ENCODE measurements at places on chromosomes 12 and 14. TPM values are rescaled to one million over a fixed set of nuclear protein-coding genes. Genes with fewer than 3 reads are reported as not detected.
A peak's percentile ranks its signal among the peaks of the same experiment; 100 is the strongest.

- peak; percentile 93 for DNase-seq
- H3K4me1 ChIP-seq, result peaks cover 73% of the 10 kb centered on the region
- H3K27ac ChIP-seq, result peak overlapping the region; percentile 92
These were observed 15.0 kb downstream of the KCTD10 start for GRCh38 chr12:109461846-109462756.

- H3K27me3 ChIP-seq, result no peaks in the 10 kb centered on the region
- no peaks in the 10 kb centered on the region for H3K36me3 ChIP-seq
- peak overlapping the region; percentile 96 for H3K27ac ChIP-seq
These were observed 82.0 kb upstream of the HMGA2 start for GRCh38 chr12:65742018-65743010.

DNA sequence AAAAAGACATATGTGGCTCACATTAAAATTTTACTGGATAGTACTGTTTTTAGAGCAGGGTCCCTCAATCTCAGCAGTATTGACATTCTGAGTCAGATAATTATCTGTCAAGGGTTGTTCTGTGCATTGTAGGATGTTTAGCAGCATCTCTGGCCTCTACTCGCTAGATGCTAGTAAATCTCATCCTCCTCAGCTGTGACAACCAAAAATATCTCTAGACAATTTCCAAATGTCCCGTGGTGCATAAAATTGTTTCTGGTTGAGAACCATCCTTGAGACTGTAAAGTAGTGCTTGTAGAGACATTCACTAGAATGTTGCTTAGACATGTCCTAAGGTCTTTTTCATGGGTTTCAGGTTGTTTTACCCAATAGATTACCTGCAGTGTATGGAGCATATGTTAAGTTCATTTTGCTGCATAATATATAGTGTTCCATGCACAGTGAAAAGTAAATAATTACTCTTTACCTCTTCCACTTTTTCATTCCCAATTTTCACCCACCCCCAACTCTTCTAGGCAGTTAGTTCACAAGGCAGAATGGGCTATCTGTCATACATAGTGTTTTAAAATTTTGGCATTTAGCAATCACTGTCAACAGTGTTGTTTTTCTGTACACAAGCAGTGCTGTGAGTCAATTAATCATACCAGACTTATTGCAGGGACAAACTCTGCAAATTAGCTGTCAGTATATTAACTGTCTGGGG, 200.2 kb upstream of the SLC38A2 start:
- no peak overlapping the region for H3K4me3 ChIP-seq
- no peaks in the 10 kb centered on the region for H3K27me3 ChIP-seq
- DNase-seq, result no peak
- no peaks in the 10 kb centered on the region for H3K4me1 ChIP-seq
- H3K27ac ChIP-seq, result no peak overlapping the region
- no peaks in the 10 kb centered on the region for H3K36me3 ChIP-seq

DNA sequence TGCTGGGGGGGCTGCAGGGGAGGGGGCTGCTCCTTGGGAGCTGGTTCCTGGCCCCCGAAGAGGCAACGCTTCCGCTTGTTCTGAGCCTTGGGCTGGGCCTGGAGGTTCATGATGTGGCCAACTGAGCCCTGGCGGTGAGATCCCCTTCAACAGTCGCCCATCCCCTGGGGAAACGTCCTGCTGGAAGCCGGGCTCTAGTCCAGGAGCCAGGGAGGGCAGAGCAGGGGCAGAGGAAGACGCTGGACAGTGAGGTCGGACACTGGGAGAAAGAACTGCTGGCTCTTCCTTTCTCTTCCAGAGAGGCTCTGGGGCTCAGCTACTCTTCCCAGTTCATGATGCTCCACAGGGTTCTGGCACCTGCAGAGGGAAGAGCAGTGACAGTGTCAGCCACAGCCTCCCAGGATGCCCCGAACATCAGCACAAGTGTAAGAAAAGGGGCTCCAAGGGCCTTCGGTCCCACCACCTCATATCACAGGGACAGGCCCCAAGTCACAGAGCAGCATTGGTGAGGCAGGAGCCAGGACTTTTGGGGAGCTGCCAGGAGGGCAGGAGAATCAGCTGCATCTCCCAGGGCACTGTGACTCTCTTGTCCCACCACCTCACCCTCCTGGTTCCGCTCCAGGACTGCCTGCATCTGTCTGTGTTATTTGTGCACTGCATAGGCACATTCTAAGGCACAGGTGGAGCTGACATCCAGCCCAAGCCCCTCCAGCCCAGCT, 25.9 kb upstream of the PNMA1 start:
- no peaks in the 10 kb centered on the region for H3K27me3 ChIP-seq
- H3K4me1 ChIP-seq, result peaks cover 44% of the 10 kb centered on the region
- no peak for DNase-seq
- H3K36me3 ChIP-seq, result peaks cover 8% of the 10 kb centered on the region
- no peak overlapping the region for H3K4me3 ChIP-seq

DNA sequence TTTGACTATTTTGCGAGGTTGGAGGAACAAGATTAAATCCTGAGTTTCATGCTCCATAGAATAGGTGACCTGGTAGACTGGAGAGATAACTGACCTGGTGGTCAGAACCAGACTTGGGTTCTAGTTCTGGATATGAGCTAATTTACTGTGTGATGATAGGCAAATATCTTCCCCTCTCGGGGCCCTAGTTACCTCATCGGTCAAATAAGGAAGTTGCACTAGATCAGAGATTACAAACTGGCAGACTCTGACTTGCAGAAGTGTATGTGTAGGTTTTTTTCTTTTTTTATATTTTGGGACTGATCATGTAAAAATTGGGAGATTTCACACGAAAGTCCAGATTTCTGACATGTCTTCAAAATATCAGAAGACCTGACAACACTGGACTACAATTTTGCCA, 37.0 kb downstream of the RPH3A start:
- no peak for DNase-seq
- H3K4me1 ChIP-seq, result no peaks in the 10 kb centered on the region
- no peaks in the 10 kb centered on the region for H3K36me3 ChIP-seq
- H3K4me3 ChIP-seq, result no peak overlapping the region
- peaks cover 5% of the 10 kb centered on the region for H3K27me3 ChIP-seq

GRCh38 chr14:51564460-51564859, 87.2 kb upstream of the FRMD6 start:
- DNase-seq, result no peak
- H3K4me1 ChIP-seq, result peaks cover 11% of the 10 kb centered on the region
- no peak overlapping the region for H3K4me3 ChIP-seq
- no peaks in the 10 kb centered on the region for H3K27me3 ChIP-seq

- no peak overlapping the region for H3K4me3 ChIP-seq
- peaks cover 8% of the 10 kb centered on the region for H3K4me1 ChIP-seq
- no peaks in the 10 kb centered on the region for H3K36me3 ChIP-seq
- no peak overlapping the region for H3K27ac ChIP-seq
These were observed 119.1 kb downstream of the PLXNC1 start for GRCh38 chr12:94267537-94267872.

- H3K4me1 ChIP-seq, result peaks cover 3% of the 10 kb centered on the region
- H3K36me3 ChIP-seq, result no peaks in the 10 kb centered on the region
- DNase-seq, result peak; percentile 78
These were observed 43.5 kb downstream of the TMX1 start for GRCh38 chr14:51283402-51284085.

- H3K27me3 ChIP-seq, result no peaks in the 10 kb centered on the region
- H3K4me1 ChIP-seq, result no peaks in the 10 kb centered on the region
- H3K27ac ChIP-seq, result no peak overlapping the region
- no peaks in the 10 kb centered on the region for H3K36me3 ChIP-seq
- DNase-seq, result no peak
- H3K4me3 ChIP-seq, result no peak overlapping the region
These were observed 75.3 kb upstream of the DUSP6 start for GRCh38 chr12:89427508-89428156.

The CLEC6A gene
- total RNA-seq, result not detected
